ENCODE measurements at places on chromosomes 11 and 22. TPM values are rescaled to one million over a fixed set of nuclear protein-coding genes. Genes with fewer than 3 reads are reported as not detected.
A peak's percentile ranks its signal among the peaks of the same experiment; 100 is the strongest.

GRCh38 chr11:82076126-82076525 lies 657.5 kb downstream of the FAM181B start:
- no peak for DNase-seq

DNA sequence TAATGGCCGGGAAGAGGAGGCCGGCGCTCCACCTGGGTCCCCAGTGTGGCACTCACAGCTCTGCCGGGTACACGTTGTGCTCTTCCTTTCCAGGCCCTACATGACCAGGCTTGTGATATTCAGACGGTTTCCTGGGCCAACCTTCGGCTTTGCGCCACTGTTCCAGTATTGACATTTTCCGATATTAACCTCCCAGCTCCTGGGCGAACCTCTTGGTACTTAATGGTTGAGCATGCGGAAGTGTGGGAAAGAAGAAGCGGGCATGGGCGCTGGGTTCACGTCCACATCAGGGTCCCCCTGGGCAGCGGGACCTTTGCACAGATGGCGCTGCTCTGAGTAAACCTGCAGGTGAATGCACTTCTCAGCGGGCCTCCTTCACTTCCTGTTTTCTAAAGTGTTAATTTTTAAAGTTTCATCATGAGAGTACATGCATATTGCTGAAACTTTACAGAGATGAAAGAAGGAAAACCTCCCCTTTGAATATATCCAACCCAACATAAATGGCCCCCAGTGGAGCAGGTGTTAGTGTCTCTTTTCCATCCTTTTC lies 286.7 kb downstream of the TBC1D22A start:
- DNase-seq: no peak

DNA sequence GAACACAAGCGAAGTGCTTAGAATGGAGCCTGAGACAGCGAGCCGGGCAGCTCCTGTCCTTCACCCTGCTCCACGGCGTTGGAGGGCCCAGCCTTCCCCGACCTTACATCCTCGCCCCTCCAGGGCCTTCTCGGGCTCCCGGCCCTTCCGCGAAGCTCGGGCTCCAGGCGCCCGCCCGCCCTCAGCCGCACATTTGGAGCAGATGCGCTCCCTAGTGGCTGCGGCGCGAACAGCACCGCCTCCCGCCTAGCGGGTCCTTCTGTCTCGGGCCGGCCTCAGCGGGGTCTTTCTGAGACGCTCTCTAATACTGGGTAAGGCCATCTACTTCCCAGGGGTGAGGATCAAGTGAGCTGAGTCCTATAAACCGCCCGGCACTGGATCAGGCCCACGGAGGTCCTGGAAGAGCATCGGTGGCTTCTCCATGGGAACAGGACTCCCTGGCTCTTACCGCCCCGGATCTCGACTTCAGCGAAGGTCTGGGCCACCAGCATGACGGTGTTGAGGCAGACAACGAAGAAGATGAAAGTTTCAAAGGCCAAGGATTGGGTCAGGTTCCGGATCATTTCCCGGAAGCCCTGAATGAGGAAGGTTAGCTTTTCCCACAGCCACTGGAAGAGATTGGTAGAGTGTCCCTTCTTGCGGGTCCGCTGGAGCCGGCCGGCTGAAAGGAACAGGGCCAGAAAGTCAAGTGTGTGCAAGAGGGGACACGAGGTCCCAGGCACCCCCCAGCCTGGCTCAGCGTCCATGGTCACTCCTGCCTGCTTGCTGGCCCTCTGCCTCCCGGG lies 3.7 kb downstream of the CATSPER1 start:
- DNase-seq: peak; percentile 42

DNA sequence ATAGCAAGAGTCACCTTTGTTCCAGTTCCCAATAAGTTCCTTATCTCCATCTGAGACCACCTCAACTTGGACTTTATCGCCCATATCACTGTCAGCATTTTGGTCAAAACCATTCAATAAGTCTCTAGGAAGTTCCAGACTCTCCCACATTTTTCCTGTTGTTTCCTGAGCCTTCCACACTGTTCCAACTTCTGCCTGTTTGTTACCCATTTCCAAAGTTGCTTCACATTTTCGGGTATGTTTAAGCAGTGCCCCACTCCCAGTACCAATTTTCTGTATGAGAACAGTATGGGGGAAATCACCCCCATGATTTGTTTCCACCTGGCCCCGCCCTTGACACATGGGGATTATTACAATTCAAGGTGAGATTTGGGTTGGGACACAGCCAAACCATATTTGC lies 26.7 kb downstream of the BCL2L13 start:
- DNase-seq: no peak

GRCh38 chr11:19525714-19526113 lies 186.9 kb upstream of the NAV2 start:
- no peak for DNase-seq

Gene OR5J2
- total RNA-seq: not detected

Gene ESAM
- total RNA-seq: 0.96 TPM

Gene MRGPRE
- total RNA-seq: not detected

All from Caki2 (cell line).